ENCODE measurements at places on chromosomes 7 and 10. TPM values are rescaled to one million over a fixed set of nuclear protein-coding genes. Genes with fewer than 3 reads are reported as not detected.

The CRPPA gene
- 3.5 TPM for total RNA-seq

The STK31 gene
- not detected for total RNA-seq

The PKD2L1 gene
- total RNA-seq = 0.89 TPM

The PARG gene
- total RNA-seq = 20.0 TPM

The LMBR1 gene
- total RNA-seq = 138 TPM

The CALHM1 gene
- total RNA-seq = not detected

The SPDYE2 gene
- total RNA-seq = not detected

The C10orf105 gene
- not detected for total RNA-seq

The CPN1 gene
- not detected for total RNA-seq

DNA sequence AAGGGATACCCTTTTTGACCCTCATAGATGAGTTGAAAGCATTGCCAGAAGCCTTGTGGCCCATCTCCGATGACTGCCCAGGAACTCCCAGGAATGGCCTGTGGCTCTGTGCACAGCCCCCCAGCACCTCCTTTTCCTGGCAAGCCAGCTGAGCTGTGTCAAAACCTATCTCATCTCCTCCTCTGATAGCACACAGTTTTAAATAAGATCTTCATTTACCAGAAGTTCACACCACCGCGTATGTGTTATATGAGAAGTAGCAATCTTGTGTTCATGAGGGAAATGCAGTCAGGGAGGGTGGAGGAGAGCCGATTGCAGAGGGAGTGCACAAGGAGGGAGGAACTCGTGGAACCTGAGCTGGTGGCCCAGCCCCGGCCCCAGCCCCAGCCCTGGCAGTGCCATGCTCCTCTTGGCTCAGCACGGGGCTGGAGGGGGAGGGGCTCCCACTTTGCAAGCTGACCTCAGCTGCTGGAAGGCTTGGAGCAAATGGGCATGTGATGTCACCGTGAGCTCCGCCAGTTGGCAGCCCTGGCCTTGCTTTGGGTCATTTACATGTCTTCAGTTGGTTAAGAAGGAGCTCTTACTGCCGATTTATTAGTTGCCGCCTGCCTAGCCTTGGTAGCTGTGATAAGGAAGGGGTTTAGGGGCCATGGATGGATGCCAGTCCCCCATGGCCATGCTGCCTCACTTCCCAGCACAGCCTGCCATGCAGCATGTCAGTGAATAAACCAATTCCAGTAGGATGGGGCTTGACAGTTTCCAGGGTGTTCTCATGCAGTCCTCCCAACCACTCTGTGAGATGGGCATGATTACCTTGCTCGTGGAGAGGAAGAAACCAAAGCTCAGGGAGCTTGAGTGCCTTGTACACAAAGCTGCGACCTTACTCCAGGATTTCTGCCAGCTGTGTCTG lies 20.0 kb downstream of the UNC5B start:
- H3K4me3 ChIP-seq = no peak overlapping the region
- H3K27me3 ChIP-seq = no peaks in the 10 kb centered on the region
- H3K36me3 ChIP-seq = no peaks in the 10 kb centered on the region
- H3K27ac ChIP-seq = peak overlapping the region; percentile 34
- H3K4me1 ChIP-seq = peaks cover 63% of the 10 kb centered on the region

DNA sequence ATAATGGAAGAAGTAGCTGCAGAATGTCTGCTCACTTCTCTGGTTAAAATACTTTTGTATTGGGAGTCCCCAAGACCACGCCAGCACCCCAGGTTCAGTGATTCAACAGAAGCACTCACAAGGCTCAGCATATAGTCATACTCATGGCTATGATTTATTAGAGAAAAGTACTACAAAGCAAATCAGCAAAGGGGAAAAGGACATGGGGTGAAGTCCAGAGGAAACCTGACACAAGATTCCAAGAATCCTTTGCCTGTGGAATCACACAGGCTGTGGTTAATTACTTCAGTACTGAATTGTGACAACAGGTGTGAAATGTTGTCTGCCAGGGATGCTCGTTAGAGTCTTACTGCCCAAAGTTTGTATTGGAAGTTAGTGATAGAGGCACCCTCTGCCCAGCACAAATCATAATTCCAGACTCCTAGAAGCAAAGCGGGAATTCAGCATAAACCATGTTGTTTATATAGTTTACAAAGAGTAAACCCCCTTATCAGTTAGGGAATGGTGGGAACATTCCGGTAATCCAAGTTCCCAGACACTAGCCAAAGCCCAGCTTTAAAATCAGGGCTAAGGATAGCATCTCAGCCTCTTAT lies 79.4 kb downstream of the HYCC1 start:
- no peaks in the 10 kb centered on the region for H3K36me3 ChIP-seq
- no peaks in the 10 kb centered on the region for H3K27me3 ChIP-seq

- no peaks in the 10 kb centered on the region for H3K36me3 ChIP-seq
- peaks cover 9% of the 10 kb centered on the region for H3K27me3 ChIP-seq
- H3K4me1 ChIP-seq = no peaks in the 10 kb centered on the region
- no peak overlapping the region for H3K4me3 ChIP-seq
- DNase-seq = no peak
These were observed 21.1 kb upstream of the EZH2 start for GRCh38 chr7:148905093-148905666.

GRCh38 chr10:31694126-31694685 lies 234.4 kb downstream of the ARHGAP12 start:
- no peaks in the 10 kb centered on the region for H3K27me3 ChIP-seq
- peaks cover 39% of the 10 kb centered on the region for H3K4me1 ChIP-seq
- no peaks in the 10 kb centered on the region for H3K36me3 ChIP-seq
- no peak overlapping the region for H3K4me3 ChIP-seq

DNA sequence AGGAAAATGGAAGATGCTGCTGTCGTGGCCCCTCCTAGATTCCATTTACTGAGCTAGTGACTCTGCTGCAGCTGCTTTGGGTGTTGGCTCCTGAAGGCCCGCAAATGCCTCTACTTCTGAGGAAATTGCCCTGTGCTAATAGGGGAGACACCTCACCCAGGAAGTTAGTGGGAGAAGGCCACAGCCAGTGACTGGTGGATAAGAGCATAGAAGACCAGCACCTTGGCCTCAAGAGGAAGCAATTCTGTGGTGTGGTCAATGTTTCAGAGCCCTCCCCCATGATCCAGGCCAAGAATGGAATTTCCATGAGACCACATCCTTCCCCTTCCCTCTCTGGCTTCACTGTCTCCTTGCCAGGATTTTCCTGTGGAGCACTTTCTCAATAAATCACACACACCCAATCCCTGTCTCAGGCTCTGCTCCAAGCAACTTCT lies 25.0 kb upstream of the FZD1 start:
- DNase-seq = no peak
- no peak overlapping the region for H3K27ac ChIP-seq
- H3K4me1 ChIP-seq = peaks cover 13% of the 10 kb centered on the region
- no peaks in the 10 kb centered on the region for H3K27me3 ChIP-seq
- H3K4me3 ChIP-seq = no peak overlapping the region

DNA sequence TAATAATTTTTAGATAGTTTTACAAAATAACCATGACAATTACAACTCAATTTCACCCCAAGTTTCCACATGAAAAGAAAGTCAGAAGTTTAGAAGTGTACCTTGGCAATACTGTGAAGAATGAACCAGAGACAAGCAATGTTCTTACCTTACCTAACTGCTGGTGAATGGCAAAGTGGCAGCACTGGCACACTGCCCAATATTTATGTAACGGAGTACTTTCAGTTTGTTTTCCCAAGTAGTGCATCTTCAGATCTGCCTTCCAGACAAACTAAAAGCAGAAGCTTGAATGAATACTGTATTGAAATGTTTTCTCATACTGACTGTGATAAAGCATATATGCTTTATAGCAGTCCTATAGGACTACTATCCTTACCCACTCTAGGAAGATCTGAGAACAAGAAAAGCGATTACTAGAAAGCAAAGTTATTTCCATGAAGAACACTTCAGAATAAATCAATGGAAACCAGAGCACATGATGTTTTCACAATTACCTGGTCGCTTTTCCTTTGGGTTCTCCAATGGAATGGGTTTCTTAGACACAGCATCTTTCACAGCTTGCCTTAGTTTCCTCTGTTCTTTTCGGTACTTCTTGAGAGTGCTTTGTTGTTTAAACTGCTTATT lies 1.5 kb downstream of the NOC3L start:
- no peaks in the 10 kb centered on the region for H3K27me3 ChIP-seq
- no peak overlapping the region for H3K4me3 ChIP-seq
- H3K4me1 ChIP-seq = peaks cover 13% of the 10 kb centered on the region
- peak; percentile 37 for DNase-seq
- no peak overlapping the region for H3K27ac ChIP-seq

DNA sequence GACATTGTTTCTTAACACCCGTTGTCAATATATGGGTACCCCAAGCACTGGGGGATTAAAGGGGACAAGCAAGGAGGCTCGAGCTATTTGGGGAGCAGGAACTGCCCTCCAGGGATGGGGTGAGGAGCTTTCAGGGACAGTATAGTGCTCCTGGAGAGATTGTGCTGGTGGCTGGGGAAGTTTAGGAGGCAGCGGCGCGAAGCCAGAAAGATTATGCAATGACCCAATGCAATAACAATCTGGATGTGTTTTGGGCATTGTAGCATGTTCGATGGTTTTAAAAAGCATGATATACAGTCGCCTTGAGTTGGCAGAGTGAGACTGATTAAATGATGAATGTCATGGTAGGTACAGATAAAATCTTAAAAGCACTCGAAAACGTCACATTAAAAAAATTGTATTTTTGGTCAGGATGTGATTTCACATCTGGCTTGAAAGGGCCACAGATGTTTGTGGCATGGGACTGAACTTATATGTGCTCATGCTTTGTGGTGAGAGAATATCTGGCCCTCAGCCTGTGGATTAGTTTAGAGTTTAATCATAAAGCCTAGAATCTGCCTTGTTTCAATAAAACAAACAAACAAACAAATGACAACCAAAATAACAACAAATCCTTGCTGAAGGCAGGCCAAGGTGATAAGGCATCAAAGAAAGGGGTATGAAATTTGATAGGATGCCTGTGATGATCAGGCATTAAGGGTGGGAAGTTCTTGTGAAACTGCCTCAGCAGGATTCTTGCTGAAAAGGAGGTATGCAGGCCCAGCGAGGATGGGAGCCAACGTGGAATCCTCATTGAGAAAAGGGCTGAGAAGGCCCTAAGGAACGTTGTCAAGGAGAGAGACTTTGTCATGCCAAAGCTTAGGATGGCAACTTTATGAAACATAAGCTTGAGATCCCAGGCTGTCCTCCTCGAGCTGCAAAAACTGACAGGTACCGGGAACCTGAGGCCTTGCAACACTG lies 417.1 kb upstream of the KLF6 start:
- H3K36me3 ChIP-seq = no peaks in the 10 kb centered on the region
- H3K4me1 ChIP-seq = peaks cover 13% of the 10 kb centered on the region
- DNase-seq = no peak
- H3K4me3 ChIP-seq = no peak overlapping the region

- peak overlapping the region; percentile 16 for H3K27ac ChIP-seq
- peaks cover 28% of the 10 kb centered on the region for H3K4me1 ChIP-seq
- H3K4me3 ChIP-seq = no peak overlapping the region
- peak; percentile 55 for DNase-seq
These were observed 60.2 kb downstream of the WIPF3 start for GRCh38 chr7:29866490-29866930.

GRCh38 chr10:7525314-7526016 lies 114.6 kb upstream of the SFMBT2 start:
- H3K27me3 ChIP-seq = no peaks in the 10 kb centered on the region
- H3K4me3 ChIP-seq = no peak overlapping the region
- no peak overlapping the region for H3K27ac ChIP-seq
- H3K36me3 ChIP-seq = no peaks in the 10 kb centered on the region
- no peaks in the 10 kb centered on the region for H3K4me1 ChIP-seq
- DNase-seq = peak; percentile 50

- no peaks in the 10 kb centered on the region for H3K27me3 ChIP-seq
- DNase-seq = no peak
These were observed 154.6 kb downstream of the TMEM178B start for GRCh38 chr7:141228482-141228881.

DNA sequence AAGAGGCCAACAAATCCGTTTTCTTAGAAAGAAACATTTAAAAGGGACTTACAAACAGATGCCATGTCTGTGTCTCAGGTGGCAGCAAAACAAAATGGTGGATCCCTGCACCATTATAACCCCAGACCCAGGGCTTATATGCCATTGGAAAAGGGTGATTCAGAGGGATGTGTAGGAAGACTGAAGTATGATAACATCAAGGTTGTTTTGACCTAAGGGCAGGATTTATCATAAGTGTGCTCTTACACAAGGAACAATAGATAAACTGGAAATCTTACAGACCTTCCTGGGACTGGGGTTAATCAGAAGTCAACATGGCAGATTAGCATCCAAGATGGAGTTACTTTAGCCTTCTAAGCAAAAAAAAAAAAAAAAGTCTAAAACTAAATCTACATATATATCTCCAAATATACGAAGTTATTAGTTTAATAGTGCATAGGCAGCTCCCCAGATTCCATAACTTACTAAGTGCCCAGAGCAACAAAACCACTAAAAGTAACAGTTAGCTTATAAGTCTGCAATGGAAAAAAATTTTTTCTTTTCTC lies 34.3 kb upstream of the WNT16 start:
- H3K4me1 ChIP-seq = no peaks in the 10 kb centered on the region
- H3K4me3 ChIP-seq = no peak overlapping the region
- no peak overlapping the region for H3K27ac ChIP-seq
- no peak for DNase-seq
- no peaks in the 10 kb centered on the region for H3K27me3 ChIP-seq
- no peaks in the 10 kb centered on the region for H3K36me3 ChIP-seq

- no peaks in the 10 kb centered on the region for H3K27me3 ChIP-seq
- H3K4me1 ChIP-seq = no peaks in the 10 kb centered on the region
- no peak overlapping the region for H3K27ac ChIP-seq
- H3K36me3 ChIP-seq = no peaks in the 10 kb centered on the region
These were observed 468.0 kb upstream of the ZMIZ1 start for GRCh38 chr10:78600740-78601139.

DNA sequence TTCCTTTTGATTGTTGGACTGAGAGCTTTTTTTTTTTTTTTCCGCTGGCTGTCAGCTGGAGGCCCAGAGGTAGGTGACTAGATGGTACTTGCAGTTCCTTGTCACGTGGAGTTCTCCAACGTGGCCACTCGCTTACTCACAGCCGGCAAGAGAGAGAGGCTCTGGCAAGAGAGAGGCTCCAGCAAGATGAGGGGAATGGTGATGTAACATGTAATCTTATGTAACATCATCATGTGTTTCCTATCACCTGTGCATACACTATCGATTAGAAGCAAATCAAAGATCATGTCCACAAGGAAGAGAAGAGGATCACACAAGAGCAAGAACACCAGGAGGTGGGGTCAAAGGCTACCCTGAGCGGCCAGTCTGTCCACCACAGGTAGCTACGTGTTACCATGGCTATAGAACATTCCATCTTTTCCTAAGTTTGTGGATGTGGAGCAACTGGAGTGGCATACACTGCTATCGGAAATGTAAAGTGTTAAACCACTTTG lies 4.0 kb upstream of the BORCS7 start:
- H3K4me1 ChIP-seq = peaks cover 4% of the 10 kb centered on the region
- DNase-seq = no peak
- H3K27ac ChIP-seq = no peak overlapping the region
- H3K36me3 ChIP-seq = no peaks in the 10 kb centered on the region

- H3K27ac ChIP-seq = no peak overlapping the region
- no peaks in the 10 kb centered on the region for H3K36me3 ChIP-seq
- H3K4me3 ChIP-seq = no peak overlapping the region
- no peak for DNase-seq
- H3K27me3 ChIP-seq = no peaks in the 10 kb centered on the region
These were observed 106.1 kb upstream of the SP8 start for GRCh38 chr7:20892776-20893175.
